ENCODE measurements at places on chromosomes 16 and 17.

DNA sequence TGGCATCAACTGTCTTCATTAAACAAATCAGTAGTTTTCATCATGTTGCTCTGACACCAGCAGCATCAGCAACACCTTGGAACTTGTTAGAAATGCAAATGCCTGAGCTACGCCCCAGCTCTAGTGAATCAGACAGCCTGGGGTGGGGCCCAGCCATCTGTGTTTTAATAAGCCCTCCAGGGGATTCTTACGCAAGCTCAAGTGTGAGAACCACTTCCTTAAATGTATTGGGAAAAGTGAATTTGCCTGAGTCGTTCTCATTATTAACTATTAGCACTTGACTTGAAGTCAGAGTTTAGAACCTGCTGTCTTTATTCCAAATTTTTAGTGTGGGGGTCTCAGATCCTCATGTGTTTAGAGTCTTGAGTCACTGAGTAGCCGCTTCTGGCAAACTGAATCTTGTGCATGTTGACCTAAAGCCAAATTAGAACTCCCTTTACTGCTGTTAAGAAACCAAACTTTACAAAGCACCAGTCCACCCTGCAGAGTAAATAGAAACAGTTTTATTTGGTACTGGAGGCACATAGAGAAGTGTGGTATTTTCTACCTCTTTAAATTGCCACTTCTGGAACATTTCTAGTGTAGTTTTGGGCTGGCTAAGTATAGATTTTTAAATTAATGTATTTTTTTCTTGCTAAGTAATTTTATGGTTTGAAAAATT is 137.4 kb upstream of the COX10 start:
- DNase-seq, result peak; percentile 35

DNA sequence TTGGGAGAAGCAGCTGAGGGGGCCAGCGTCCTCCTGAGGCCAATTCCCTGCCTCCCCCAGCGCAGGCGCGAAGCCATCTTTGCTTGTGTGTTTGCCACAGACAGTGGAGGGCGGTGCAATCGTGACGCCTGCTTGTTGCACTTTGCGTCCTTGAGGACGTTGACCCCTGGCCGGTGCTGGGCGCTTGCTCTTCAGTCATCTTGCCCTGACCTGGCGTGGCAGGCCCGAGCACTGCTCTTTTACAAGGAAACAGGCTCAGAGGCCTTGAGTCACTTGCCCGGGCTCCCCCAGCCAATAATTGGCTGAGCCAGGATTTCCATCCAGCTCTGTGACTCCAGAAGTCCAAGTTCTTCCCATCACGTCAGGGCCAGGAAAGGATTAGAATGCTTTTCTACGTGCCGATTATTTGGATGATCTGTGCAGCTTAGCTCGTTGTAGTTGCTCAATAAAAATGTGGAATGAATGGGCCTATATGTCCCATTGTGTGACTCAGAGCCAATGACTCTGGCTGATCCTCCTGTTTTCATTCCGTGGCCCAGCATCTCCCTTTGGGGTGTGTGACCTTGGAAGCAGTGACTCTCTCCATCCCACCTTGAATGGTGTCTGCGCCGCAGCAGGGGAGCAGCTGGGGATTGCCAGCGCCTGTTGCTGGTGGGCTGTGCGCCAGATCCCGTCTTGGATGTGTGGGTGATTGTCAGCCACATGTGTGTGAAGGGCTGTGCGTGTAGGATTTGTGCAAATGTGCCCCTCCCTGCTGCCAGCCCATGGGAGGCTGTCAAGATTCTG is 214.1 kb downstream of the SEC14L1 start:
- DNase-seq, result peak; percentile 86

GRCh38 chr17:31067691-31068184 is 27.0 kb upstream of the NF1 start:
- peak; percentile 73 for DNase-seq

DNA sequence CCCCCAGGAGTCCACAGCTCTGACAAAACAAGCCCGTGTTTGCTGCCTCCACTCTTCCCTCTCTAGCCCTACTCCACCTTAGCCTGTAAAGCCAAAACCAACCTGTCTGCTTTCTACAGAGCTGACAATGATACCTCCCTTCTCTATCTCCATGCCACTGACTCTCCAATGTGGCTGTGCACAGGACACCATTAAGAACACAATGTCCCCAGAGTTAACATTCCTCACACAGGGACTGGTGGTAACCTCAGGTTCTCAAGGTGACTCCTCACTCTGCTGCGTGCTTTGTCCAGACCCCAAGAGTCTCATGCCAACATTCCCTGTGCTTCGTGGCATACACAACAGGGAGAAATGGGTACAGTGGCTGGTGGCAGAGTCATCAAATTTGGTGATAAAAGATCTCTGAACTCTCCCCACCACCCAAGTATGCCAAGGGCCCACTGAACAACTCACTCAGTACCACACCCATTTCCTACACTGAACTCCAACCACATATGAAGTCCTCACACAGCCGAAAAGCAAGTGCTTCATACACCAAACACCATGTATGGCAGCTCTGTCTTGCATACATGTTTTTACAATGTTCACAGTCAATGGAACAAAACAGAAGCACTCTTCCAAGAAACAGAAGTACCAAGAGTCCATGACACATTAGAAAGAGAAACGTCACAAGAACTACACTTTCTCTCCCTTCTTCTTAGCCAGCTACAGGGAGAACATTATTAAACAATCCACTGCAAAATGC is 21.1 kb downstream of the CSNK2A2 start:
- no peak for DNase-seq

DNA sequence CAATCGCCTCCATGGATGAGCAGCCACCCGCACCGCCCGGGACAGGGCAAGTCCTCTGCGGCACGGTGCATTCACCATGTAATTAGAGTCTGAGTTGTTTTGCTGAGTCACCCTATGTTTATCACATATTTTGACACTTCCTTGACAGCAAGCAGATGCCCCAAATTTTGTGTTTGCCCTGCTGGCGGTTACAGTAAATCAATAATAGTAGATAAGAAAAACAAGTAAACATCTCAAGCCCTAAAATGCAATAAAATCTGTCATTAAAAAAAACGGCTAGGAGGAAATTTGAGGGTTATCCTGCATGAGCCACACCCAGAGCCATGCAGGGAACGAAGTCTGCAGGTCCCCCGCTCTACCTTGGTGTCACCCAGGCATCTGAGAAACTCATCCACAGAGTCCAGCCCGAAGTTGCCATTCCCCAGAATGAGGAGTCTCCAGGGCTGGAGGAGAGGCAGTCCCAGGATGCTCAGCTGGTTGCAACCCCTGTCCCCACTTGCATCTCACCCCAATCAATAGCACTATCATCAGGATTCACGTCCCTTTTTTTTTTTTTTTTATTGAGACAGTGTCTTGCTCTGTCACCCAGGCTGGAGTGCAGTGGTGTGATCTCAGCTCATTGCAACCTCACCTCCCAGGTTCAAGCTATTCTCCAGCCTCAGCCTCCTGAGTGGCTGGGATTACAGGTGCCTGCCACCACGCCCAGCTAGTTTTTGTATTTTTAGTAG is 16.5 kb upstream of the ST6GALNAC1 start:
- DNase-seq, result no peak

- no peak for DNase-seq
These were observed 38.1 kb upstream of the SSTR5 start for GRCh38 chr16:1034230-1035065.

DNA sequence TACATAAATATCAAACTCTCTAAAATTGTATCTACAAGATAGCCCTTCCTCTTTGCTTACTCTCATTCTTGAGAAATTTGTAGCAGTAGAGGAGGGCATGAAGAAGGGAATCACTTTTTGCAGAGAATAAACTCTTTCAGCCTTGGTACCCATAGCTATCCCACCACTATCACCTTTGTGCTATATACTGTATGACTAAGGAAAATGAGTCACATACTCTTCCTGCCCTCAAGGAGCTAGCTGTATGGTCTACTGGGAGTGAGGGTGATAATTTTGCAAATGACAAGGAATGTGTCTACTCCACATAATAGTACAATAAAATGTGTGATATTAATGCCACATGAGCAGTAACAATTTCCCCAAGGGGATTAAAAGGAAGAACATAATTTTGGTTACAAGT is 184.6 kb upstream of the WSB1 start:
- peak; percentile 7 for DNase-seq

DNA sequence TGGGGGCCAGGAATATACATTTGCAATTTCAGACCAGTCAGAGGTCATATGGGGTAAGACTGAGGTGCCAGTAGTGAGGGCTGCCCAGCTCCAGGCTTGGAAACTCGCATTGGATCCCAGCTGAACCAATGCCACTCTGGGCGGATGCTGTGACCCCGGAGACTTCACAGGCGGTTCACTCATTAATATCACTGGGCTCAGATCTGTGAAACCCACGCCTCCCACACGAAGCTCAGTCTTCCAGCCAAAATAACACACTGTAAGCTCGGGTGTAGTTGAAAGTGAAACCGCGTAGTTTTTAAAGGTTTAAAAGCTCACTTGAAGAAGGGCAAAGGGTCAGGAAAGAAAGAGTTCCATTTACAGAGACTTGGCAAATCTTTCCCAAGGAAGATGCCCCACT is 254.8 kb downstream of the FOXL1 start:
- DNase-seq, result no peak

DNA sequence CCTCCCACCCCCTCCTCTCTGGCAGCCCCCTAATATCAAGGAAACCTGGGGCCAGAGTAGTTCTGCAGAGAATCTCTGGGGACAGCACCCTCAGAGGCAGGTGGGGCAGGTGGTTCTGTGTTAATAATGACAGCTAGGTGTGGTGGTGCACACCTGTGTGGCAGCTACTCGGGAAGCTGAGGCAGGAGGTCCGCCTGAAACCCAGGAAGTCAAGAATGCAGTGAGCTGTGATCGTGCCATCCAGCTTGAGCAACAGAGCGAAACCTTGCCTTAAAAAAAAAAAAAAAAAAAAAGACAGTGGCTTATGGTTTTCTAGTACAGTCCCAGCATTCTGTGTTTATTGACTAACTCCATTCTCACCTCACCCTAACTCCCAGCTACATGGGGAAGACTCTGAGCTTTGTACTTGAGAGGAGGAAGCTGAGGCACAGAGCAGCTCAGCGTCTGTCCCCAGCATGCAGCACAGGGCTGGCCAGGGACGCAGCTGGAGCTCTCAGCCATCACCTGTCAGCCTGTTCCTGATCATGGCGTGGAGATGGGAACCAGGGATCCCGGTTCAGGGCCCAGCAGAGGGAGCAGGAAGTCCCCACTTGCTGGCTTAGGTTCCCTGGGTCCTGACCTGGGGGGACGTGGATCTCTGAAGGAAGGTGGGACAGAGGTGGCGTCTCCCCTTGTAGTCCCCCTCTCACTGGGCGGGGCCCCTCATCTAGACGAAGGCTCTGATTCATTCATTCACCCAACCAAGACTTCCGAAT is 6.1 kb downstream of the DBNDD1 start:
- DNase-seq, result no peak

- DNase-seq, result no peak
These were observed 10.1 kb upstream of the SLC16A5 start for GRCh38 chr17:75077496-75078283.

- peak; percentile 97 for DNase-seq
These were observed 17.8 kb upstream of the TMEM219 start for GRCh38 chr16:29943846-29944799.

- no peak for DNase-seq
These were observed 298.5 kb upstream of the FOXF1 start for GRCh38 chr16:86211800-86212199.

DNA sequence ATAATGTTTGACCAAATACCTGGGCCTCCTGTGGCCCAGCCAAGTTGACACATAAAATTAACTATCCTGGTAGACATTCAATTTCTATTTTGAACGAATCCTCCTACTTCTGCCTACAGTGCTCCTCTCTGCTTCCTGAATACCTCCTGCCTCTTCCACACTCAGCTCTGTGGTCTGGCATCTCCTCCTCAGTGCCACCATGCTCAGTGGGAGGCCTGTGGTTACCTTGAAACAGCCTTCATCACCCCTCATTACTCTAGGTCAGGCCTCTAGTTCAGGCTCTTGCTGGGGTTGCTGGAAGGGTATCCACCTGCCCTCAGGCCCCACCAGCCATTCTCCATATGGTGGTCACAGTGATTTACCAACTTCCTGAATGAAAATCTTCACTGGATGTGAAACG is 5.1 kb downstream of the LYRM9 start:
- no peak for DNase-seq

GRCh38 chr16:56764835-56765234 is 34.9 kb downstream of the NUP93 start:
- no peak for DNase-seq

DNA sequence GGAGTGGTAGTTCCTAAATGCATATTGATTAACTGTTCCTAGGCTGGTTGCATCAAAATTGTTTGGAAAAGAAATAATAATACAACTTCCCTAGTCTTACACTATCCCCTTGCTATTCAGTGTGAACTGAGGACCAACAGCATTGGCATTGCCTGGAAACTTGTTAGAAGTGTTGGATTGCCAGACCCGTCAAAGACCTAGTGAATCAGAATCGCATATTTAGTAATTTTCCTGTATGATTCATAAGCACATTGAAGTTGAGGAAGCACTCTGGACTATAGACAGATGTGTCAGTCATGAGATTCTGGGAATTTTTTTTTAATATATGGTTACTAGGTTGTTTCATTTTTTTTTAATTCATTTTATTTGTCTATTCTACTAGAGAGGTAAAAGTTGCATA is 34.7 kb upstream of the KCNJ16 start:
- DNase-seq, result peak; percentile 71

Data from mammary epithelial cell (primary cell).